ENCODE measurements at places on chromosomes 3 and 15.

DNA sequence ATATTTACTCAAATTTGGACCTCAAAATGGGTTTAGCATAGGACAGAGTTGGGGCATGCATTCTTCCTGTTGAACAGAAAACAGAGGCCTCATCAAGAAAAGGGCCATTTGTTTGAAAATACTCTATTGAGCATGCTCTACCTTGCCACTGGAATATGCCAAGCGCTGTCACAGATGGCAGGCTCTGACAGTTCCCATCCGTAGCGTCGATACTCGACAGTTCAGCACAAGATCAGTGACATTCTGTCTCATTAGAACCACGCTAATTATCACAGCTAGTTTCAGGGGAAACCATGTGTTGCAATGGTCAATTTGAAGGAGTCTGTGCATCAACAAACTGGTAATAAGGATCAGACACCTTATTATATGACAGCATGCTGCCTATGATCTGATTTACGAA is 54.5 kb downstream of the SATB1 start:
- DNase-seq: no peak

- DNase-seq: no peak
These were observed 487.4 kb downstream of the FGF12 start for GRCh38 chr3:192239956-192240355.

DNA sequence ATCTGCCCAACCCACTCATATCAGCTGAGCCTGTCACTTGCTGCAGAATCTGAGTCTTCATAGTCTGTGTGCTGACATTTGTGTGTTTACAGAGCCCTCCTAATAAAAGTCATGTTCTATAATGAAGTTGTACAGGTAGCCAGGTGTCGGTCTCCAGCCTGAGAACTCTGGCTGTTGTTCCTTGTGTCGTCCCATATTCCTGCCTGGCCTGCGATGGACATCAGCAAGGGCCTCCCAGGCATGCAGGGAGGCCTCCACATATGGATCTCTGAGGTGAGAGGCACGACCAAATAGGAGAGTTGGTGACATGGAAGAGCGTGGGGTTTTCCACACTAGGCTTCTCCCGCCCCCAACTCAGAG is 2.9 kb downstream of the VILL start:
- no peak for DNase-seq

DNA sequence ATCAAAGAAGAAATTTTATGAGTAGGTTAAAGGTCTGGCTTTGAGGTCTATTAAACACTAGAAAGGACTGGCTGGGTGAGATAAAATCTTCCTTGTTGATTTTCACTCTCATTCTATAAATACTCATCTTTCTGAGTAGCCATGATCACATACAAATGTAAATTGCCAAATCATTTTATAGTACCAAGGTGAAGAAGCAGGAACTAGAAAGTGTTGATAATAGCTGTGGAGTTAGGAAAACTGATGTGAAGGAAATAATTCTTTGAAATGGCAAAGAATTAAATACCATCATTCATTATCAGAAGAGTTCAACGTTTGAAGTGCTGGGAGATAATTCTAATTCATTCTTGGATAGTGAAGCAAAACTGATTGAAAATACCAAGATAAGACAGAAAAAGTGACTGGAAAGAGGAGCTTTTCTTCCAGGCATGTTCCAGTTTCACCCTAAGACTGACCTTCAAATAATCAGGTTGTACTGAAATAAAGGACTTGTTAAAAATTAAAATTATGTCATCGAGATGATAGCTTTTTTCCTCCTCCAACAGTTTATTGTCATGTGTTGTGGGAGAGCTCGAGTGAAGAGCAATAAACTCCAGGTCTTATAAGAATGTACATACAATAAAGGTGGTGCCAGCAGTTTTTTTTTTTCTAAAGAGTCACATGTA is 17.4 kb downstream of the THBS1 start:
- no peak for DNase-seq

DNA sequence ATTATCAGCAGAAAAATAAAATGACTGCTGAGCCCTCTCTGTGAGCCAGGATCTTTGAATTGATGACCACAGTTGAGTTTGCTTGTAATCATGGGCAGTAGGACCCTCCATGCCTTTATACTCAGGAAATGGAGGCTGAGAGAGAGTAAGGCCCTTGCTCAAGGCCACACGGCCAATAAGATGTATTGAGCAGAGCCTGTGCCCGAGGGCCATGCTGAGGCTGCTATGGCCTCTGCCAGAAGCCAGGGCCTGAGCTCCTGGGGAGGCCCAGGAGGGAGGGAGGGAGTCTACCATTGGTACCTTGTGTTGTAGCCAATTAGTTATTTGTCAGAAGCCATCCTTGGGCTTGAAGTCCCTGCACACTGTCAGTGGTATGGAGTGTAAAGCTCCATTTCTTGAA is 151.4 kb downstream of the DNAJB8 start:
- DNase-seq: no peak

DNA sequence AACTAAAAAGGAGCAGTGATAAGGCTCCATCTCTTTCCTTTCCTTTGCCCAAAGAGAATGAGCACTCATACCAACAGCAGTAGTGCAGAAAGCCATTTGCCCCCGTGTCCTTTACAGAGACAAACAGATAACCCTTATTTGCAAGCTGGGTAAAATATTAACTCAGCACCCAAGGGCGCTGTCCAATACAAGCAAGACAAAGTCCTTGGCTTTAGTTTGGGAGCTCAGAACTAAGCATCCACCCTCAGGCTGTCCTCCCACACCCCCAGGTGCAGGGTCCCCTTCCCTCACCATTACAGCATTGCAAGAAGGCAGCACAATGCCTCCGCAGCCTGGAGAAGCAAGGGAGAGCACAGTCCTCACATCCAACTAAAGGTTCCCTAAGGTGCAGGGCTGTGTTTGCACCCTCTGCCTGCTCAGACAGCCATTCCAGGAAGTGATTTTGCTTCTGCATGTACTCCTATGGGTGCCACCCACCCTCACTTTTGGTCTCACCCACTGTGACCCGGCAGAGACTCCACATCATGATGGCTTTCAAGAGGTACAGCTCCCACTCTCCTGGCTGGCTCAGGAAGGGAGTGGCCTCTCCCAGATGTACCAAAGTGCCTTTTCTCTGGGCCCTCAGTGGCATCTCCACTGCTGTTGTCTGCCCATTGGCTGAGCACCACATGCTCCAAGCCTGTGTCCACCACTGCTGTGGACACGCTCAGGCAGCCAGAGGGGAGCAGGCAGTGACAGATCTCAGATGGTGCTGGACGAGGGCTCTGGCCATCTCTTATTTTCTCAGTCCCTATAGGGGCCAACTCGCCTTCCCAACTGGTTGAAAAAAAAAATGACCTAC is 34.1 kb upstream of the HES1 start:
- DNase-seq: no peak

DNA sequence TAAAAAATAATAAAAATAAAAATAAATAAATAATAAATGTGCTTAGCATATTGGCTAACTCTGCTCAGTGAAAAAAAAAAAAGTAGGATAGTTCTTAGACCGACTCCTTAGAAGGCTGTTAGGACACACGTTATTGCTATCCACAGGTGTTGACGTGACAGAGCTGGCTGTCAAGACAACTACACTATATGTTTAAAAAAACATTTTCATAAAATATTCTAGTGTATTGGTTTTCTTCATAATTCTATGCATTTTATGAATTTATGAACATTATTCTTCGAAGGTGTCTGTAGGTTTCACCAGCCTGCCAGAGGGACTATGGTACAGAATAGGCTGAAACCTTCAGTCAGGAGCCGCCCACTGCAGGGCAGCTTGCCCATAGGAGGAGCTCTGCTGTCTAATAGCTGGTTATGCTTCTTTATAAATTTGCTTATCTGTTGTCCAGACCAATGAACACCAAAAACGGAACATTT is 9.2 kb downstream of the TM4SF1 start:
- no peak for DNase-seq

DNA sequence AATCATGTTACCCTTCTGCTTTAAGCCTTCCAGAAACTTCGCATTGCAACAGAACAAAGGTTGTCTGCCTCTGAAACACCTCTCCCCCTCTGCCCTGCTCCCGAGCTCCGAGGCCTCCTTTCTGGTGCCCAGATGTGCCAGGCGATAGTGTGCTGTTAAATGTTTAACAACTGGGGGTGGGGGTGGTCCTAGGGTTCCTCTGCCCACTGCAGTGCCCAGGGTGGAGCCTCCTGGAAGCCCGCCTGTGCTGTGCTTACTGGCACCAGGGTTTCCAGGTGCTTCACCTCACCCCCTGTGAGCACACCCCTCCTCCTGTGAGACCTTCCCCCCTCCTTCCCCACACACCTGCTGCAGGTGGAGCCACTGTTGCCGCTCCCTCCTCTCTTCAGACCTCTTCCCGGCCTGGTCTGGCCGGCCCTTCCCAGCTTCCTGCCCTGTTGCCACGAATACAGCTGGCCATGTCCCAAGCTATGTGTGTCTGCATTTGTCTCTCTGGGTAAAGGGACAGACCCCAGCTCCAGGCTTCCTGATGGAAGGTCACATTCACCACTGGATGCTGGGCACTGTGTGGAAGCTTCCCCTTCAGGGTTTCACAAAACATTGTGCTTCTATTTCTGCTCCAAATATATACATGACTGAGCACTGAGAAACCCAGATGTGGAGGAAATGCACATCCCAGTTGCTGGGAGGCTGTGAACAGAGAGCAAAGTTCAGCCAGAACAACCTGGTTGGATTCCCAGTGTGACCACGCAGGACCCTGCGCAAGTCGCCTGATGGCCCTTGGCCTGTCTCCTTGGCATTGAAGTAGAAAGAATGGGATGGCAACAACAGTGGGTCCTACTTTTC is 37.2 kb downstream of the MGLL start:
- DNase-seq: no peak

DNA sequence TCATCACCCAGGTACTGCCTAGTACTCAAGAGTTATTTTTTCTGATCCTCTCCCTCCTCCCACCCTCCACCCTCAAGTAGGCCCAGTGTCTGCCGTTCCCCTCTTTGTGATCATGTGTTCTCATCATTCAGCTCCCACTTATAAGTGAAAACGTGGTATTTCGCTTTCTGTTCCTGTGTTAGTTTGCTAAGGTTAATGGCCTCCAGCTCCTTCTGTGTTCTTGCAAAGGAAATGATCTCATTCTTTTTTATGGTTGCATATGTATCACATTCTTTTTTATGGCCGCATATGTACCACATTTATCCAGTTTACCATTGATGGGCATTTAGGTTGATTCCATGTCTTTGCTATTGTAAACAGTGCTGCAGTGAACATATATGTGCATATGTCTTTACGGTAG is 8.2 kb upstream of the GANC start:
- no peak for DNase-seq
